ENCODE measurements at places on chromosomes 3 and 15. TPM values are rescaled to one million over a fixed set of nuclear protein-coding genes. Genes with fewer than 3 reads are reported as not detected.

The FAM107A gene
- total RNA-seq: 1.0 TPM

The CYP1A1 gene
- total RNA-seq: 1.4 TPM

The SCAANT1 gene
- total RNA-seq: not detected

The CCR1 gene
- not detected for total RNA-seq

The CLRN1 gene
- total RNA-seq: 0.93 TPM

The LRTM1 gene
- total RNA-seq: not detected

The TIMP4 gene
- total RNA-seq: 16.1 TPM

The CCDC33 gene
- total RNA-seq: 2.6 TPM

The GTF2A2 gene
- 45.9 TPM for total RNA-seq

The EPHB3 gene
- 2.0 TPM for total RNA-seq

The SPATA12 gene
- 0.10 TPM for total RNA-seq

DNA sequence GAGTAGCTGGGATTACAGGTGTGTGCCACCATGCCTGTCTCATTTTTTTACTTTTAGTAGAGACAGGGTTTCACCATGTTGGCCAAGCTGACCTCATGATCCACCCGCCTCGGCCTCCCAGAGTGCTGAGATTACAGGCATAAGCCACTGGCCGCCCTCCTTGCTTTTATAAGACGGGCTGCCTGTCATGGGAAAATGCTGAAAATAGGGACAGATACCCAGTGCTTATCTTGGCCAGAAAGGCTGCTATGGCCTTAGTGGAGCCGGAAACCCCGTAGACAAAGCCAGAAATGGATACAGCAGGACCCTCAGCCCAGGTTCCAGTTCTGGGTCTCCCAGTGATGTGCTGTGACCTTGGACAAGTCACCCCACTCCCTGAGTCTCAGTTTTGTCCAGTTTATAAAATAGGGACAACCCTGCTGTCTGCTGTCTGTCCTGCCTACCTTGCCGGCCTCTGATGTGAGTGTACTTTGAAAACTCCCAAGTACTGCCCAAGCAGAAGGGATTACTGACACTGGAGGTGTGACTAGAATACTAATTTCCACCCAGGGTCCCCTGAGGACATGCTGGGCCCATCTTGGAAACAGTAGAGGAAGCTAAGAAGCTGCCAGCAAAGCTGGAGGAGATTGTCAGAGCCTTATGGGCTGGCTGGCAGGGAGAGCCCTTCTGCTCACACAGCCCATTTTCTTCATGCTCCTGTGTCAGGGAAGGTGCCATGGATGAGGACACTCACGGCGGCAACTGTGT, 59.6 kb downstream of the BDH1 start:
- no peak for DNase-seq

- no peak for DNase-seq
Observed at GRCh38 chr3:187810021-187810446, 64.8 kb upstream of the BCL6 start.

DNA sequence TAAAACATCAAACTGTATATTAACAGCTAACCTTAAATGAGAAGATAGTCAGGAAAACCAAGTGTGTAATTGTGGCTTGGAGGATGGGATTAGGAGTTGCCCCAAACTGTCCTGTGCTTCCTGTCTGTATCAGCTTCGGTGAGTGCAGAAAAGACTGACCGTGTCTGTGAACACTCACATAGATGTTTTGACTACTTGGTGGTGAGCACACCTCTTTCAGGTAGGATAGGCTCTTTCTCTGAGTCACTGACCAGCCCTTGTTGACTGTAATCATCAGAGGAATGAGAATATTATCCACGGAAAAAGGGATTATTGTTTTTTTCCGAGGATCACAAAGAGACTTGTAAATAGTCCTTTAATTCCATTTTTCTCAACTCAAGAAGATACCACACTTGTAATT, 51.5 kb downstream of the GMNC start:
- DNase-seq: no peak

- DNase-seq: no peak
Observed at GRCh38 chr3:189071446-189071845, 100.3 kb upstream of the TPRG1 start.

GRCh38 chr3:97278506-97278905, 464.1 kb downstream of the EPHA6 start:
- peak; percentile 7 for DNase-seq

GRCh38 chr3:152205097-152205593, 63.6 kb upstream of the MBNL1 start:
- DNase-seq: no peak

- no peak for DNase-seq
Observed at GRCh38 chr15:91552555-91552954, 301.0 kb upstream of the SLCO3A1 start.

GRCh38 chr3:14273901-14274611, 95.4 kb downstream of the LSM3 start:
- DNase-seq: no peak

GRCh38 chr3:160434071-160434470, 15.5 kb downstream of the TRIM59 start:
- no peak for DNase-seq

DNA sequence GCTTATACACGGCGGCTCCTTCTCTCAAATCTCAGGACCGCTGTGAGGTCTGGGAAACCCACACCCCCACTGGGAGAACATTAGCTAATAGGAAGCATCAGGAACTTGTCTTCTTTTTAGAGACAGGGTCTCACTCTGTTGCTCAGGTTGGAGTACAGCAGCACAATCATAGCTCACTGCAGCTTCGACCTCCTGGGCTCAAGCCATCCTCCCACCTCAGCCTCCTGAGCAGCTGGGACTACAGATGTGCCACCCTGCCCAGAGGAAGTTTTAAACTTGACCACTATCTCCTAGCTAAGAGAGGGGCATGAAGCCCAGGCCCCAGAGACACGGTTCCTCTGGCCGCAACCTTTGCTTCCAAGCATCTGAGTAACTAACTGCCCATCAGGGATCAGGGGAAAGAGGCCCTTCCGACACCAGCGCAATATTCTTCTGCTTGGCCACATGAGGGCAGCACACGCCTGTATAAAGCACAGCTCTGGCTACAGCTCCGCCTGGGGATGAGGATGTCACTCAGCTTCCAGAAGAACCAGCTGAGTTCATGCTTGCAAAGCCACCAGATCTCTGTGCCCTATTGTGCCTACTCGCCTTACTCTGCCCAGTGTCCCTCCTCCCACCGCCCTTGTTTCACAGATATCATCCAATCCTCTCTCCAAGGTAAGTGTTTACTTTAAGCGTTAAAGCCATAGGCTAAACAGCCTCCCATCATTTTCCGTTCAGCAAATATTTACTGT, 57.6 kb upstream of the SLC6A11 start:
- DNase-seq: peak; percentile 82

- DNase-seq: no peak
Observed at GRCh38 chr15:54462511-54462913, 484.3 kb downstream of the UNC13C start.

DNA sequence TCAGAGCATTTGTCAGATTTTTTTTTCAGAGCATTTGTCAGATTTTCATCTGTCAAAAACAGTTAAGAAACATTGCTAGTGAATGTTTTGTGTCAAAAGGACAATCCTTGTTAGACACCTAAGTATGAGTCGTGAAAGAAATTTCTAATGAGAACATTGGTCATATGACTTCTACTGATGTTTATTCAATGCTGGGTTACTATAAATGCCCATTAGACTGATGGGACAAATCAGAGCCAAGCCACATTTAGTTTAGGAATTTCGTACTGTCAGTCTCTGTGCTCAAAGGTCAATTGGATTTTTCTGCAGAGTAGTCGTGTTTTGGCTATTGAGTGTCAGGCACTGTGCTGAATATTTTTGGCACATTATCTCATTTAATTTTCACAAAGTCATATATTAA, 31.6 kb downstream of the TSC22D2 start:
- DNase-seq: no peak

GRCh38 chr15:66937588-66937987, 127.8 kb upstream of the SMAD3 start:
- DNase-seq: no peak

GRCh38 chr3:42179110-42179725, 86.8 kb downstream of the CCK start:
- DNase-seq: peak; percentile 70

DNA sequence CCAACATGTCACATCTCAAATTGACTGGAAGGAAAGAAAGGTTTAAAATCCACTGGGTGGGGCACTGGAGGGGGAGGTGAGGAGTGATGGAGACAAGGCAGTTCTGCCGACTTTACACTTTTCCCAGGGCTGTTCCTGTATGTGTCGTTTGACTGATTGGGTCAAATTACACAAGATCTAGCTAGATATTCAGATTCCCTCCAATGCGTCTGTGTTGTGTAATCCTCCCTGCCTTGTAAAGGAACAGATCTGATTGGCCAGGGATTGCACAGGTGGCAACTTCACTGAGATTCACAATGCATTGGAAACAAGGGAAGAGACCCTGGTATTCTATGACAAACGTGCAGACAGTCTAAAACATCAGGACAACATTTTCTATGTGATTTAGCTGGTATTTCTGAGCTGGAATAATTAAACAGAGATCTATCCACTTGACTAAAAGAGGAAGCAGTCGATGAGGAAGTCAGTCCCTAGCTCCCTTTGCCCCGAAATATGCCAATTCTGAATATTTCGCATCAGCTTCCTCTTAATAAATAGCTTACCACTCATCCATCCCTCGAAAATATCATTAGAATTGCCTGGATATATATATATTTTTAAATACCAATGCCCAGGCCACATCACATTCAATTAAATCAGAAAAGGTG, 312.9 kb downstream of the RORA start:
- peak; percentile 24 for DNase-seq

DNA sequence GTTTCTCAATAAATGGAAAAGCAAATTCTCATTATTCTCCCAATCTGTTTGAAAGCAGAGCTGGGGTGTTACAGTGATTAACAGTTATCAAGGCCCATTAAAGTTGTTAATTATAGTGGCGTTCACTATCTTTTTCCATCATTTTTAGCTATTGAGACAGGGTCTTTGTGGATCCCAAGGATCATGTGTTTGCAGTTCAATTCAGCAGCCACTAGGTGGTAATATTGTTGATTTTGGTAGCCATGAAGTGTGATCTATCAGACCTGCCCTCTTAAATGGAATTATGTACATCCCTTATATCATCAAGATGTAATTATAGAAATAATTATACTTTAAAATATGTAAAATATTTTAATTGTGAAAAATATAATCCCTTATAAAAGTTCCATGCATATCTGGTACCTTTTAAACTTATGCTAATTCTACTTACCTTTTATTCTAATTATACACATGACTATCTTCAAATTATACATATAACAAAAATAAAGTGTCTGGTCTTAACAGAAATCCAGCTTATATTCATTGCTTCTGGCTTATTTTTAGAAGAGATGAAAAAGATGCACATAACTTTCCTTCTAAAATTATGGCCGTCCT, 126.4 kb downstream of the GREM1 start:
- peak; percentile 60 for DNase-seq

- no peak for DNase-seq
Observed at GRCh38 chr3:149555927-149556326, 81.4 kb downstream of the TM4SF4 start.

DNA sequence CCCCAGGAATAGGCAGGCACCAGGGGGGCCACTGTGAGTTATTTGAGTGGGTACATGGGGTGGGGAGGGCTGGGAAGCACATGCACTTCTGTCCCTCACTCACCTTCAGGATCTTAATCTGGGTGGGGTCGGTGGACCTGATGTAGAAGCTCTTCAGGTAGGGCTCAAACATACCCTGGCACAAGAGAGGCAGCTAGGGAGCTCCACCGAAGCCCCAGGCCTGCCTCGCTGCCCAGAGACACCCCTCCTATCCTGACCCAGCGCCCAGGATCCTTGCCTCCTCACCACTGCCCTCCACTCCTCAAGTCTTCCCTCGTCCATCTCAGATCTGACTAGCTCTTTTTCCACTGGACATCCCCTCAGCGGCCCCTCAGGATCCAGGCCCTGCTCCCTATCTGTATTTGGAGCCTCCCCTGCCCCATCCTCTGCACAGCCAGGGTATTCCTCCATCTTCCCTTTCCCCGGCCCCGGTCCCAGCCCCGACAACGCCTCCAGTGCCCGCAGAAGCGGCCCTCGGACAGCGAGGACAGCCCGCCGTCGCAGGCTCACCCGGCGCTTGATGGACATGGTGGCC, 30.0 kb downstream of the AP3B2 start:
- DNase-seq: peak; percentile 70
